ENCODE measurements at places on chromosomes 16 and 17.

DNA sequence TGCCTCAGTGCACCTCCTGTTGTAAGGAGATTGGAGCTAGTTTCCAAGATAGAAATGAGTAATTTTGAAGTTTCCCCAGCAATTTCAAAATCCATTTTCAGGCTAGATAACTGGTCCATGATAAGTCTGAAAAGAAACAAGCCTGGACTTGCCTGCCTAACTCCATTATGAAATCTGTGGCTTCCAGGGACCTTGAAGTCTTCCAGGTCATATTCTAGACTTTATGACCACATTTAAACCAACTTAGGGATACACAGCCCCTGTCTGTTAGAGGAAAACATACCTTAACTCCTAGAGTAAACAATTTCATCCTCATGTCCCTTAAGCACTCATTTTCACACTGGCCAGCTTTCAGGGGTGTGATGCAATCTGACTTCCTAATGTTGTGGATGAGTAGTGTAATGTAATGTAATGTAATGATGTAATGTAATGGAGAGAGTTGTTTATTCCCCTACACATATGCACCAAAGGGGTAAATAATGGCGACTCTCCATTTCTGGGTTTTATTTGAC, 96.7 kb upstream of the FAM20A start:
- DNase-seq: no peak

DNA sequence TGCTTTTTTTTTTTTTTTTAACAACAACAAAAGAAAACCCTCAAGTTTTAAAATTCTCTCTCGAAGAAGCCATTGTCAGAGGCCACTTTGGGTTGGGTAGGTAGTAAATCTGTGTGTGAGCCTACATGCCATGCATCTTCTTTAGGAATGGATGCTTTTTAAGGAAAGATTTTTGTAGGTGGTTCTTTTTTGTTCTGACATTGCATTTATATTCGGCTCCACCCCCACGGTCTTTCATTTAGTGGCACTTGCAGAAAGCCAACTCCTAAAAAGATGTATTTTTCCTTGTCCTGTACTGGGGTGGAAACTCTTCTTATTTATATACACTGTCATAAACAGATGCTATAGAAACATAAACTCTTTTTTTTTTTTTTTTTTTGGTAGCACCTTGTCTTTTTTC, 35.1 kb downstream of the KCNJ2 start:
- DNase-seq: no peak

DNA sequence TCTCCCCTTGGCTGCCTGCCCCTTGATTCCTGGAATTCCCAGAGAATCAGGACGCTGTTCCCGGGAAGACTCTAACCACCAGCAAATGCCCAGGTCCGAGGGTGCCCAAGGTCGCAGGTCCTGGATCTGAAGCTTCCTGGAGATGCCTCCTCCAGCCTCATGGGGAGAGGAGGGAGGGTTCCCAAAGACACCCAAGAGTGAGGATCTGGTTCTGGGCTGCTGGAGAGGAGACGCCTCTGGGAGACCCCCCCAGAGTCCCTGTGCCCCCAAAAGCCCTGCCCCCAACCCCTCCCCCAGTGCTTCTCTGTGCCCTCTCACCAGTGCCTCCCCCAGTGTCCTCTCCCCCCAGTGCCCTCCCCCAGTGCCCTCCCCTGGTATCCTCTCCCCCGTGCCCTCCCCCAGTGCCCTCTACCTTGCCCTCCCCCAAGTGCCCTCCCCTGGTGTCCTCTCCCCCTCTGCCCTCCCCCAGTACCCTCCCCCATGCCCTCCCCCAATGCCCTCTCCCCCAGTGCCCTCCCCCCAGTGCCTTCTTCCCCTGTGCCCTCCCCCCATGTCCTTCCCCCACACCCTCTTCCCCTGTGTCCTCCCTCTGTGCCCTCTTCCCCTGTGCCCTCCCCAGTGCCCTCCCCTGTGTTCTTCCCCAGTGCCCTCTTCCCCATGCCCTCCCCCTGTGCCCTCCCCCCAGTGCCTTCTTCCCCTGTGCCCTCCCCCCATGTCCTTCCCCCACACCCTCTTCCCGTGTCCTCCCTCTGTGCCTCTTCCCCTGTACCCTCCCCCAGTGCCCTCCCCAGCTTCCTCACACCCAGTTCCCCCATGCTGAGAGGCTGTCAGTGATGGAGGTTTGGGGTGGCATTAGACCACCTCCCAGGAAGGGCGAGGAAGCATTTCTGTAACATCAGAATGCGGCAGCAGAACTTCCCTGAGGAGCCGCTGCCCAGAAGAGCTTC, 6.3 kb upstream of the SECTM1 start:
- DNase-seq: no peak

- DNase-seq: no peak
These were observed 183.1 kb downstream of the SALL1 start for GRCh38 chr16:50967827-50968612.

GRCh38 chr16:85331688-85332087, 219.4 kb upstream of the CIBAR2 start:
- DNase-seq: no peak

GRCh38 chr16:69367980-69368379, 16.4 kb upstream of the TMED6 start:
- DNase-seq: no peak

- DNase-seq: no peak
These were observed 165.6 kb downstream of the USP31 start for GRCh38 chr16:22983614-22984013.

DNA sequence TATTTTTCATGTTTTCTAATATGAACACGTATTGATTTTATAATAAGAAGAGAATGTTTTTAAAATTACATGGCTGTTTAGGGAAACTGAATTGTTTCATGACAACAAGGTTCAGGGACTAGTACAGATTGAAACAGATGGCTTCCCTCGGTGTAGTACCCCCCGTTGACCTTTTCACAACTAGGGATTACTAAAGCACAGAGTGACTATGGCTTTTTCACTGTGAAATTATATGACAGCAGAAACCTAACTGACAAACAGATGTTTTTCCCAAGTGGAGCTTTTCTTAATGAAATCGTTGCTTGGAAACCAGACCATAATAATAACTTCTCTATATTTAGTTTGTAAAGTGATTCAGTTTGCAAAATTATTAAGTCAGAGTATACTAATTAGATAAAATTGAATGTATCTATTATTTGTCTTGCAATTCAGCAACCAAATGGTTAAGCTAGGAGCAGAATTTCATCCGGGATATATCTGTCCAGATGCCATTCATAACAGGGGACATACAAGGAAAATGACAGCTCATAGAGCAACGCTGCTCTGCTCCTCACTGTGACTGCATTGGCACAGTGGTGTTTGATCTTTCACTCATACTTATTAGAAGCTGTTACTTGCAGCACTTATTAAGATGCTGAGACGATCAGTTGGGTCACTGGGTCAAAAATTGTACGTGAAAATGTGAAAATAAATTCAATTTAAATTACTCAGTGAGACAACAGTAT, 111.7 kb downstream of the TANGO6 start:
- no peak for DNase-seq

- DNase-seq: no peak
These were observed 268.1 kb upstream of the TBX2 start for GRCh38 chr17:61131585-61131984.

DNA sequence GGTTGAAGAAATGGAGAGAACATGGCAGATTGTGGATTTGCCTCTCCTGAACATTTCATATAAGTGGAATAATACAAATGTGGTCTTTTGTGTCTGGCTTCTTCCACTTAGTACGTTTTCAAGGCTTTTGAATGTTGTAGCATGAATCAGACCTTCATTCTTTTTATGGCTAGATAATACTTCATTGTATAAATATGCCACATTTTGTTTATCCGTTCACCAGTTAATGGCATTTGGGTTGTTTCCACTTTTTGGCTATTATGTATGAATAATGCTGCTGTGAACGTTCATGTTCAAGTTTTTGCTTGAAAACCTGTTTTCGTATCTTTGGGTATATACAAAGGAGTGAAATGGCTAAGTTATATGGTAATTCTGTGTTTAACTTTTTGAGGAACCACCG, 130.4 kb downstream of the TANC2 start:
- DNase-seq: no peak

- DNase-seq: no peak
These were observed 15.6 kb downstream of the PMP22 start for GRCh38 chr17:15249487-15249886.

DNA sequence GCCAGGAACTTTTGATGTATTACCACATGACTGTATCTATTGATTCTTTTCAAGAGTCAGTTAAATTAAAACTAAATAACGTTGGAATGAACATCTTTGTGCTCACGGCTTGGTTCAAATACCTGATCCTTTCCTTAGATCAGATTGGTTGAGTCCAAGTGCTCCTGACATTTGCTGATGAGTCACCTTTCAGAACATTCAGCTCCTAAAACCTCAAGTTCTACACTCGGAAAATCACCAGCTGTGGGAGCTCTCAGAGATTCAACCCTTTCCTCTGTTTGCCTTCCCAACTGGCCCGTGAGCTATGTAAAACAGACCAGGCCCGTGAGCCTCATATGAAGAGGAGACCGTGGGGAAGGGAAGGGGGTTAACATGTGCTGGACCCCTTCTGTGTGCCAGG, 68.1 kb downstream of the RTN4RL1 start:
- no peak for DNase-seq

GRCh38 chr17:28370035-28370743, at the start of gene VTN:
Gene VTN (minus strand): TSS chr17:28370307. CDS start chr17:28370203, 104 bp downstream.
- no peak for DNase-seq

- no peak for DNase-seq
These were observed 4.8 kb upstream of the CDK5RAP3 start for GRCh38 chr17:47966079-47966519.

DNA sequence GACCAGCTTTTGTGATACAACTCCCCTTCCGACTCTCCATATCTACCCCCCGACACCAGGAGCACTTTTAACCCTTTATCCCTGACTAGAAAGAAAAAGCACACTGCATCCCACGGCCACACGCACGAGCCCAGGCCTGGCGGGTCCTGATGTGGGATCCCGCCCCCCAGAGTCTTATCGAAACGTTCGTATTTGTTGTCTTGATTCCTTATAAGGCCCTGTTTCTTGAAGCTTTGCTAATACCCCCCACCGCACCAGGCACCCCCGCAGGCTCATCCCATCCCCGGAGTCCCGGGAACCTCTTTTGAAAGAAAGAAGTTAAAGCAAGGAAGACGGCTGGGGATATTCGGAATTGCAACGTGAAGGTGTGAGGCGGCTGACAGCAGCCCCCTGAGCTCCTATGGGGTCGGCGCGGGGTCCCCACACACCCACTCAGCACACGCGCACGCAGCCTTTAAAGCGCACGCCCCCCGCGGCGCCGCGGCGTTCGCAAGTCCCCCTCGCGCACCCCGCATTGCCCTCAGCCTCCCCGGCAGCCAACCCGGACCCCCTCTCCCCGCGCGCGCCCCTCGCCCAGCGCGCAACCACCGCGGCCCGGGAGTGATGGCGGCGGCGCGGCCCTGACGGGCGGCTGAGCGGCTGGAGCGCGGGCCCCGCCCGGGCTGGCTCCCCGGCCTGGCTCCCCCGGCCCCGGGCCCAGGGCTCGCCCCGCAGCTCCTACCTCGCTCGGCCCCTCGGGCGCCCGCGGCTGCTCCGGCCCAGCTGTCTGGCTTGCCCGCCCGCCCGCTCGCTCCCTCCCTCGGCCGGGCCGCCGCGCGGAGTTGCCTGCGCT, 448 bp downstream of the STAT5B start:
- no peak for DNase-seq

DNA sequence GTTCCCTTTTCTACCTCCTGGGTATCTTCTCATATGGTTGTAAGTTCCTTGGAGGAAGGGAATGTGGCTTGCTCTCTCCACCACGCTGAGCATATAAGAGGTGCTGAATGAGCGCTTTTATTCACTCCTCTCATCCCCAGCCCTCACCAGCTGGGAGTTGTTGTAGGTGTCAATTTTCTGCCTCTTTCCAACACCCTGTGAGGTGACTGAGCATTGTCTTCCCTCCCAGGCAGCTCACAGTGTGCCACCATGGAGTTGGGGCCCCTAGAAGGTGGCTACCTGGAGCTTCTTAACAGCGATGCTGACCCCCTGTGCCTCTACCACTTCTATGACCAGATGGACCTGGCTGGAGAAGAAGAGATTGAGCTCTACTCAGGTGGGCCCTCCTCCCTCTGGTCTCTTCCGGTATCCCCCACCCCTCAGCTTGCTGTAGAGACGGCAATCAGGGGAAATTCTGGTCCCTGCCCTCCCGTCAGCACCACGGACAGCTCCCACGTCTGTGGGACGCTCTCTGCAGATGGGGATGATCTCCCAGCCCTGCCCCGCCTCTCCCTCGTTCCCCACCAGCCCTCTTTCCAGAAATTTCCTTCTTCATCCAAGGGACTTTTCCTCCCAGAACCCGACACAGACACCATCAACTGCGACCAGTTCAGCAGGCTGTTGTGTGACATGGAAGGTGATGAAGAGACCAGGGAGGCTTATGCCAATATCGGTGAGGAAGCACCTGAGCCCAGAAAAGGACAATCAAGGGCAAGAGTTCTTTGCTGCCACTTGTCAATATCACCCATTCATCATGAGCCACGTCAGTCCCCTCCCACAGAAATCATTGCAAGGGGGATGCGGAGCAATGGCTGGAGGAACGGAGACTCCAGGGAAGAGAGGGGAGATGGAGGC, 18.3 kb downstream of the CIITA start:
- DNase-seq: no peak

- DNase-seq: no peak
These were observed 86.0 kb upstream of the LHX1 start for GRCh38 chr17:36851250-36851649.

GRCh38 chr17:75463603-75464002, 7.2 kb downstream of the TMEM94 start:
- DNase-seq: no peak

- DNase-seq: no peak
These were observed 19.9 kb downstream of the SNX11 start for GRCh38 chr17:48127371-48128051.

GRCh38 chr16:75304521-75305363, 53.3 kb upstream of the BCAR1 start:
- no peak for DNase-seq

GRCh38 chr17:39607851-39608130, at the start of gene NEUROD2:
Gene NEUROD2 (minus strand): TSS chr17:39607920. CDS start chr17:39606599, 1,321 bp downstream.
- no peak for DNase-seq

DNA sequence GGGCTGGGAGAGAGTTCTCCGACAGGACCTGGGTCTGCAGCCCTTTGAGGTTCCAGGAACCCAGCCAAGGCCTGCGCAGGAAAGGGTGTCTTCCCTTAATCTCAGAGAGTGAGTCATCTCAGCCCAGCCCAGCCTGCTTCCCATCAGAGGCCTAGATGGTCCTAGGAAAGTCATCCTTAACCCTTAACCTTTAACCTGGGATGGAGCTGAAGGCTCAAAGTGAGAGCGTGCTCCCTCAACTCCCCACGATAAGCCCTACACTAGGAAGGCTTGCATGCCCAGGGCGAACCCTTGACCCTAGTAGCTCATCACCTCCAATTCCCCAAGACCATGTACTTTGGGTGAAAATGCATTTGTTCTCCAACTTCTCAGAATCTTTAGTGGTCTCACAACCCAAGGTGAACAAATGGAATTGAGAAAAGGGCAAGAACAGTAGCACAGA, 4.8 kb upstream of the ATXN7L3 start:
- DNase-seq: no peak

GRCh38 chr17:9529033-9529700, 46.5 kb downstream of the STX8 start:
- no peak for DNase-seq

GRCh38 chr16:53925526-53925925, 221.6 kb downstream of the FTO start:
- no peak for DNase-seq

GRCh38 chr17:384622-385177, 32.1 kb upstream of the RPH3AL start:
- DNase-seq: no peak

- DNase-seq: no peak
These were observed 24.0 kb downstream of the USP31 start for GRCh38 chr16:23125277-23125676.

All from T follicular helper cell (primary cell).